ENCODE measurements at places on chromosomes 5 and 9.

DNA sequence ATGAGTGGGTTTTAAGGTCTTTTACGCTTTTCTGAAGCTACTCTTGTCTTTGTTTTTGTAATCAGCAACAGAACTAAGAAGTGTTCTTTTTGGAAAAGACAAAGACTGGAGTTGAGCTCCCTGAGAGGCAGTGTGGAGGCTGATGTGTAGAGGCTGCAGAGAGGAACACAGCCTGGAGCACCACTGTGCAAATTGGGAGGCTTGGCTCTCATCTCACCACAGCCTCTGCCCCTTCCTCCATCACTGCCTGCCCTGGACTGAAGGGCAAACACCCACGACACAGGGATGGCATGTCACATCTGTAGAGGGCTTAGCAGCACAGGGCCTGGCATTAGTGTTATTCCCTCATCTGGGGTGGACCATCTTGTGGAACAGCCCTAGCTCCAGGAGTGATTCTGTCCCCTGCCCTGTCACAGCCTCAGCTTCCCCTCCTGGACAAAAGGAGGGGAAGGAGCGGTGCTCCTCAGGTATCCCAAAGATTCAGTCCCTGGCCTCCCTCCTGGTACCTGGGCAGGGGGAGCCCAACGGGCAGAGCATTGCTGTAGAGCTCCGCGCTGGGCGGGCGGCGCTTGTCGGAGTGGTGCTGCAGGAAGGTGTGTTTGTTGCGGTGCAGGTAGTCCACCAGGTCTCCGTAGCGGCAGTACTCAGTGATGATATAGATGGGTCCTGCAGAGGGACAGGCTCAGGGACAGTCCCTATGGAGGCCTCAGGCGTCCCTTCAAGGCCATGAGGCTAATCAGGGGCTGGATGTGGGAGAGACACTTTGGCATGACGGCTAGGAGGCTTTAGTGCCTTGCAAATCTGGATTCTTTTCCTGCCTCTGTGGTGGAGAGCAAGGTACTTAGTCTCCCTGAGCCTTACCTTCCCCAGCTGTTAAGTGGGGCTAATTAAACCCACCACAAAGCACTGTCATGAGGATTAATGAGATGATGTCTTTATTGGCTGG, 32.8 kb downstream of the PDGFRB start:
- no peak for DNase-seq

DNA sequence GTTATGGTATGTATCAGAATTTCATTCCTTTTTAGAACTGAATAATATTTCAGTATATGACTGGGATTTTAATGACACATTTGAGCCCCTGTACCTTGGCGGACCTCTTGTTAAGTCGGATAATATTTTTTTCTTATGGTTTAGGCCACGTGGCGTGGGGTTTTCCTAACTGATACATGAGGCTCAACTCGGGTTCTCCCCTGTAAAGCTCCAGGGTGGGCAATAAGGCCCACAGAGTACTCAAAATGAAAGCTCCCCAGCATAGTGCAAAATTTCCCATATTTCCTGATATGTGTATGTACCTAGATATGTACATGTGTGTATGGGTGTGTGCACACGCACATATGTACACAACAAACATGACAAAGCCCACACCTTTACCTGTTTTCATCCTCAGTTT, 24.5 kb downstream of the TICAM2 start:
- no peak for DNase-seq

DNA sequence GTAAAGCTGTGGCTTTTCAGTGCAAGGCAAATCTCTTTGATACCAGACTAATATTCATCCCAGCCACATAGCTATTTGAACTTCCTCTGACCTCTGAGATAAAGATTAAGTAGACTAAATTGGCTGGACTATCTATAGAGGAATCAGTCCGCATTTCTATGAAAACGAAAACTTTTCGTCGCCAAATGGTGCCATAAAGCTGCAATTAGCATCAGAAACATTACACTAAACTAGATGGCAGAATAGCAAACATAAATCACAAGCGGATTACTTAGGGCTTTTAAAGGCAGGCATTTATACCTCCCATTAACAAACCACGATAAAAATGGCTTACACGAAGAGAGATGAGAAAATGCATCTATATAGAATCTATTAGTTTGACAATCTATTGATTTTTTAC, 1009.7 kb upstream of the CDH6 start:
- DNase-seq = no peak

- no peak for DNase-seq
Observed at GRCh38 chr5:176441921-176442323, 6.3 kb upstream of the FAF2 start.

GRCh38 chr5:158162026-158162425, 303.1 kb upstream of the CLINT1 start:
- no peak for DNase-seq
